ENCODE measurements at places on chromosomes 16 and 17.
A peak's percentile ranks its signal among the peaks of the same experiment; 100 is the strongest.

DNA sequence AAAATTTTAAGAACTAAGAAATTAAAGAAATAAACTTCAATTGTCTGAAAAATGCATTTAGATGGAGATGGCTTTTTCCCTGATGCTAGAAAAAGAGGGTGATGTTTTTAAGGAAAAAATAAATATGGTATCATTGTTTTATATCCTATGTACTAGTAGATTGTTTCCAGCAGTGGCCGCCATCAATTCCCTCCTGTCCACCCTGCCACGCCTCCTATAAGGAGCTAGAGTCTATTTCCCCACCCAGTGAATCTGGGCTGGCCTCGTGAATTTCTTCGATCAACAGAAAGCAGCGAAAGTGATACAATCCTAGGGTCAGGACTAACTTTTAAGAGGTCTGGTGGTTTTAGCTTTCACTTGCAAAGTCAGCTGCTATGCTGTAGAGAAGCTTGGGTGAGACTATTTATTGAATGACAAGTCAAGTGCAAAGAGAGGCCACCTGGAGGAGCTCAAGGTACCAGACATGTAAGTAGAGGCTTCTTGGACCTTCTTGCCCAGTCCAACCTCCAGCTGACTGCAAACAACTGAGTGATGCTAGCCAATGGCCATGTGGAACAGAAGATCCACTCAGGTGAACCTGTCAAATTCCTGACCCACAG lies 80.9 kb upstream of the MTMR4 start:
- DNase-seq, result no peak

GRCh38 chr17:64326420-64327054 lies 63.5 kb upstream of the TEX2 start:
- DNase-seq, result peak; percentile 60

GRCh38 chr17:20228410-20228809 lies 219.3 kb downstream of the SPECC1 start:
- DNase-seq, result no peak

- no peak for DNase-seq
Observed at GRCh38 chr16:73025151-73025855, 22.6 kb downstream of the ZFHX3 start.

DNA sequence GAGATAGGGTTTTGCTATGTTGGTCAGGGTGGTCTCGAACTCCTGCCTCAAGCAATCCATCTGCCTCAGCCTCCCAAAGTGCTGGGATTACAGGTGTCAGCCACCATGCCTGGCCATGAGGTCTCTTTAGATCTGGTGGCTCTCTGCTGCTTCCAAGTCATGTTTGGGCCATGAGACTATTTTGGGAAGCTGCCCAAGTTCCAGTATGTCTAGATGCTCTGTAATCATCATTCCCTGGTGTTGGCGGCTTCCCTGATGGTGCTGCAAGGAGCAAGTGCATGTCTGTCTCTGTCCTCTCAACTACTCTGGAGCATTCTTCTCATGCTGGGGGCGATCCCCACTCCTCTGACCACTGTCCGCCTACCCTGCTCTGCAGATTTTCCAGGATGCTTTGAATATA lies 6.4 kb upstream of the ODF4 start:
- DNase-seq, result no peak

- peak; percentile 52 for DNase-seq
Observed at GRCh38 chr16:23803591-23804123, 32.1 kb upstream of the PRKCB start.

DNA sequence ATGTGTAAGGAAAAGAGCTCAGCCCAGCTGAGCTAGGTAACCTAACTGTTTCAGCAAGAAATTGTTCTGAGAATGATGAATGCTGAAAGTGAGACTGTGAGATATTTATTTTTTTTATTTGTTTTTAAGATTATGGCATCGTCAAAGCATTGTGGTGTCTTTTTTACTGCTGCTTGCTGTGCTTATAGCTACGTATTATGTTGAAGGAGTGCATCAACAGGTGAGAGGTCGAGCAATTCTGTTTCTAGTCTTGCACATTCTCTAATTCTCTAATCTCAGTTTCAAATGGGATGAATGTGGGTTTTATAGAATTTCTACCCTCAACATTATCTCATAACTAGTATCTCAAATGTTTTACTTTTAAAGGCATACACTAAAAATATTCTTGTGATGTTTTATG lies 29.9 kb downstream of the VMP1 start:
- DNase-seq, result no peak

DNA sequence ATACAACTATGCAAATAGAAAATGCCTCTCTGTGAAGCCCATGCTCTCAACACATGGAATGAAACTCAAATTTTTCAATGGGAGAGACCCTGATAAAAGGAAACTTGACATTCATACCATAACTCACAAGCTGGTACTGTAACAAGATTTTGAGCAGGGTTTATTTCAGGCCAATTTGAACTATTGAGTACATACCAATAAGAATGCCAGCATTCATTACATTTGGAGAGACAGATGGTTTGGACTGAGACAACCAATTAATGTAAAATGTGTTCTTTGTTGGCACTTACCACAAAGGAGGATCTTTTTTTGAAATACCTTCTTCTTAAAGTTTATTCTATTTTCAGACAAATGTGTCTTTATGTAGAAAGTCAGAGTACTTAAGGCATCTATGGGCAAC lies 1357.0 kb upstream of the GOT2 start:
- DNase-seq, result no peak

DNA sequence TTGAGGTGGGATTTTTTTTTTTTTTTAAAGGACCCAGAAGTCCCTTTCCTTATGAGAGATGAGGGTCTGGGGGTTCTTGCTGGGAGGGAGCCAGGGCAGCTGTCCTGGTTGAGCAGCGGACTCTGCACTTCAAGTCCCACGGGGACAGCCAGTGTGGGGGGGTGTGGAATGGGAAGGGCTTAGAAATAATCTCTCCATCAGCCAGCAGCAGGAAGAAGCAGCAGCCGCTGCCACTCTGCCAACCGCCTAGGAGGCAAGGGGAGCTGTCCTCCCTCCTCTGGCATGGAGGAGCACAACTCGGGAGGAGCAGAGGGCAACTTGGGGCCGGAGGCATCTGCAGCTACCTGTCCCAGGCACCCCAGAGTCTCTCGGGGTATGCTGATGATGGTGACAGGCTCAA lies at the start of gene KCNG4:
Gene KCNG4 (minus strand): TSS at position 104 of the 400 bp plus-strand sequence. CDS start 2,527 bp downstream, outside the sequence.
- no peak for DNase-seq

GRCh38 chr16:83969771-83970429 lies 1.9 kb downstream of the NECAB2 start:
- no peak for DNase-seq

DNA sequence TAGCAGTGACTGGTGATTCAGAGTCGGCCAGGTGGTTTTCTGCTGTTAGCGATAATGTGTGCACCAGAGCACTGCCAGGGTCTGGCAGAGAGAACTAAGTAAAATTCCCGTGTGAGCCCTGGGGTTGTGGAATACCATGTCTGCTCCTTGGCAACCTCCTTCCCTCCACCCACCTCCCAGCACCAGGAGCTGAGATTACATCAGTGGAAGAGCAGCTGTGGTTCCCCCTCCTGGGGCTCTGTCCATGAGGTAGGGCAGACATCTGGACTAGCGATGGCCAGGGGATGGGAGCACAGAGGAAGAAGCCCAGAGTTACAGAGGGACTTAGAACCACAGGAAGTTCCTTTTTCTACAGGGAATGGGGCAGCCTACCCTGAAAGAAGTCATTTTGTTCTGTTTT lies 15.8 kb downstream of the CLEC10A start:
- no peak for DNase-seq

- peak; percentile 100 for DNase-seq
Observed at GRCh38 chr17:78356101-78356713, 3.7 kb downstream of the SOCS3 start.

- DNase-seq, result no peak
Observed at GRCh38 chr16:4803401-4803844, 990 bp upstream of the ROGDI start.

DNA sequence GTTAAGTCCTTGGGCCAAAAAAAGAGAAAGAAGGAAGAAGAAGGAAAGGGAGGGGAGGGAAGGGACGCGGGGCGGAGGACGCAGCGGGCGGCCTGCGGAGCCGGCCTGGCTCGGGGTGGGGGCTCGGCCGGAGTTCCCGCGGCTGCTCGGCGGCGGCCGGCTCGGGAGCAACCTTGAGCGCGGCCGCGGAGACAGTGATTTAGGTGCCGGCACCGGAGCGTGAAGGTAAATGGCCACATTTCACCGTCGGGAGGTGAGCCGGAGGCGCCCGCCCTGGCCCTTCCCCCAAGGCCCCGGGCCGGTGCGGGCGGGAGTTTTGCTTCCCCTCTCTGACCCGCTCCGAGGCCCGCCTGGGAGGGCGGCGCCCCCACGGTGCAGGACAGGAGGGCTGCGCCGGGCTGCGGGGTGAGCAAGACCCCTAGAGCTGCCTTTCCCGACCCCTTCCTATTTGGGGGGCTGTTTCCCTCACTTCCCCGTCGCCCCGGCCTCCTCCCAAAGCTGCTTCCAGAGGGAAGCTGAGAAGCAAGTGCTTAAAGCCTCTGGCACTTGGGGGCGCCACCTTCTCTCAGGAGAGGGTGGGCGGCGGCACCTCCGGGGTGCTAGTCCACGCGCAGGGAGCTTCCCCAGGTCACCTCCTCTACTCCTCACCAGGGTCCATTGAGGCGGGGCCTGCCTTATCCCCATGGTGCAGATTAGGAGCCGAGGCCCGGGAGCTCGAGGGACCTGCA lies 56.5 kb downstream of the MRM1 start:
- DNase-seq, result no peak

DNA sequence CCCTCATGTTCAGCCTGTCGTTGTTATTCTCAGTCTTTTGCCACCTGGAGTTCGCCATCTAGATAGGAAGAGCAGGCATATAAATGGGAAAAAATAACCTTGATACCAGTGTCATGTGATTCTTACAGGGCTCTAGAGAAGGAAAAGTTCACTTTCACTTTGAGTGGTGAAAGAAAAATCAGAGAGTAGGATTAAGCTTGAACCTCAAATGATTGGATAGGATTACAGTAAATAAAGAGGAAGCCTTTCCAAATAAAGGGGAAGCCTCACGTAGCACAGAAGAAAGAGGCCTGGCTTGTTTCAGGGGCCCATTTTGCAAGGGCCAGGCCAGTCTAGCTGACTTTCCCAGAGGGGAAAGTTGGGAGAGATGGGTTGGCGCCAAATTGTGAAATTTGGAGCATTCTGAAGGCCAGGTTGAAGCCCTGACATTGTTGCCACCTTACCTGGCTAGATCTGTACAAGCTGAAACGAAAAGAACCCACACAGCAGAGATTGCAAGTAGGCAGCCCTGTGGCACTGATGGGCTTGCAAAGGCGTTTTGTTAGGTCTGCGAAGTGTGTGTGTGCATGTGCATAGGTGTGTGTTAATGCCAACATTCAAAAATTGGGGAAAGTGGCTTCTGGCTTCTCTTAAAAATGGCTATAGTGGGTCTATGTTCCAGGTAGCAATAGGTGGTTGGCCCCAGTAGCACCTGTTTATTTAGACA lies 38.8 kb downstream of the TMC6 start:
- DNase-seq, result no peak

All from ELR (cell line).